ENCODE measurements at places on chromosomes 16 and 17.

GRCh38 chr16:3612510-3613466, 1.4 kb upstream of the SLX4 start:
- DNase-seq: no peak

DNA sequence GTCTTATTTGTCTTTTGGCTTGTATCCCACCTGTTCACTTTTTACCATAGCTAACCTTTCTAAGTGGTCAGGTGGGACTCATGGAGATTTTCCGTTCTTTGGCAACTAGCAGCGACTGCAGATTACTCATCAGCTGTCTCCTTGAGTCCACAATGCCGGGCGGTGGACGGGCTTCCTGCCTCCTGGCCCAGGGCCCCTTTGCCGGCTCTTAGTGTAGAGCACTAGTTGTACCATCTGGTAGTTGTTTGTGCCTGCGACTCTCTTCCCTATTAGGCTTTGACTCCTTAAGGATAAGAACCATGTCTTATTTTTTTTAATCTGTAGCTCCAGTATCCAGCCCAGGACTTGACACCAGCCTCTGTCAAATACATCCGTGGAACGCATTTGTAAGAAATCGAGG, 399.9 kb downstream of the WWOX start:
- no peak for DNase-seq

DNA sequence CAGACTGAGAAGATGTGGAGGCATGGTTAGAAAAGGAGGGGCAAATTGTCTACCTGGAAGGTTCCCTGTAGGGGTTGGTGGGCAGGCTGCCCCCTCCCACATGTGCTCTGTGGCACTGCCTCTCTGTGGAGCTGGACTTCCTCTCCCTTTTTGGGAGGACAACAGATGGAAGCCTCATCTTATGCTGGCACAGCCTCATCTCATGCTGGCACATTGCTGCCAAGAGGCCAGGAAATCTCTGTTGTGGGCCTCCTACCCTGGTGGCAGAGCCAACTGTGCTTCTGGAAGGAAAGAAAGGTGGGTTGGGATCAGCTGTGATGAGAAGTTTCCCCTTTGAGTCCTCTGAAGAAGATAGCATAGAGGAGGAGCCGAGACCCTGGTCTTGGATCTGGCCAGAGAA, 19.7 kb upstream of the BRD7 start:
- DNase-seq: no peak

- DNase-seq: no peak
Observed at GRCh38 chr17:79305768-79306423, 231.3 kb downstream of the ENGASE start.

GRCh38 chr17:27554152-27554551, 76.8 kb upstream of the LGALS9 start:
- DNase-seq: no peak

- peak; percentile 5 for DNase-seq
Observed at GRCh38 chr17:33234930-33235685, 58.0 kb downstream of the ASIC2 start.

DNA sequence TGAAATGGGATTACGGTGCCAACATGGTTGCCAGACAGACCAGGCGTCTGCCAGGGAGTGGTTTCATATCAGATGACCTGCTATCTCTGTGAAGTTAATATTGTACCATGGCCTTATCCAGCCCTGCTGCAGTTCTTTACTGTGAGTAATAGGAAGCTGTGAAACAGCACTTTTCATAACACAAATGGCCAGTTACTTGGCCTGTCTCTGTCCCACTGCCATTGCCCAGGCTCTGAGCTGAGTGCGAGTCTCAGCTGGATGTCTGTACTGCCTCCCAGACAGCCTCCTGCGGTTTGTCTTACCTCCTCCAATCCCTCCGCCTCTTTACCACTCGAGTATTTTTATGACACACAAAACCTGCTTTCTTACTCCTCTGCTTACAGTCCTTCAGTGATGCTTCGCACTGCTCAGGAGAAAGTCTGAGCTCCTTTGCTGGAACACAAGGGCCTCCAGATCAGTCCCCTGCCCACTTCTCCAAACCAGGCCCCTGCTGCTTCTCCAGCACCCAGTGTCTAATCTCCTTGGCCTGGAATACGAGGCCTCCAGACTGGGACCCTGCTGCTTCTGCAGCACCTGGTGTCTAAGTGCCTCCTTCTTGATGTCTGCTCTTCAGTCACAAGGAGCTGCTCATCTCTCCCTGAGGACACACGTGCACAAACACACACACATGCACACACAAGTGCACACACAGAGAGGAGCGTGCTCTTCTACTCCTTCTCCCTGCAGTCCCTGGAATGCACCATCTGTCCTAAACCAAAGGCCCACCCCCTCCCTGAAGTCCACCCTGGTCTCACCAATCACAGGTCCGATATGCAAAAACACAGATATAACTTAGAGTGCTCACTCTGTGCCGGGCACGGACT, 17.1 kb upstream of the RHOT1 start:
- no peak for DNase-seq

DNA sequence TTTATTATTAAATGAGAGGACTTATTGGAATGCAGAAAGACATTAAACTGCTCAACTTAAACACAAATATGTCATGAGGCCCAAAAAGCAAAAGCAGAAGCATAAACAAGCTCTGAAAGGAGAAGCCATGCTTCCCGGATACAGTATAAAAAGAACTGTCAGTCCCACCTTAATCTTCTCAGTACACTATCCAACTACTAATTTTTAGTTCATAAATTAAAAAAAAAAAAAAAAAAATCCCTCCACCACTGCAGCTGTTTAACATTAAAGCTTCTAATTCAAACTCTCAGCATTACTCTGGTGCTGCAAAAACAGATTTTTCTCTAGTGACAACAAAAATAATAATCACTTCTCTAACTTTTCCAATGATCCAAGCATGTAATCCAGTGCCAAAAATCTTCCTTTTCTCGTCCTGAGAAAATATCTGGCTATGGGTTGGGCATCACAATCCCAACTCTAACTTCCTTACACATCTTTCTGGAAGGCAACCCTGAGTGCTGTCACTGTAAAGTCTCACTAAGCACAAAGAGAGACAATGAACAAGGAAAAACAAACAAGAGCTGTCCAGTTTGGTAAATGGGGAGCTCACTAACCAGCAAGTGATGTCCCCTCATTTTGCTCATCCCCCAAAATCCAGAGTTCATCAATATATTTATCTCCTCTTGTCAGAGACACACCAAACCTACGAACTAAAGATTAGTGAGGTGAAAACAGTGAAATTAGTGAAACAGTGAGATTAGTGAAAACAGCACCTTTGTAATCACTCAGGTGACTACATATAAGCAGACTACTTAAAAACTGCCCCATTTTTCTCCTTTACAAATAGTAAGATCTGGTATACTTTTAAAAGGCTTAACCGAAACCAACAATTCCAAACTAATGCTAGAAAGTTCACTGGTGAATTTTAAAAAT, 5.5 kb downstream of the USP32 start:
- no peak for DNase-seq

GRCh38 chr17:77382356-77382911, 241.7 kb downstream of the SEC14L1 start:
- DNase-seq: no peak

- DNase-seq: no peak
Observed at GRCh38 chr16:8510160-8510559, 80.2 kb downstream of the TMEM114 start.

DNA sequence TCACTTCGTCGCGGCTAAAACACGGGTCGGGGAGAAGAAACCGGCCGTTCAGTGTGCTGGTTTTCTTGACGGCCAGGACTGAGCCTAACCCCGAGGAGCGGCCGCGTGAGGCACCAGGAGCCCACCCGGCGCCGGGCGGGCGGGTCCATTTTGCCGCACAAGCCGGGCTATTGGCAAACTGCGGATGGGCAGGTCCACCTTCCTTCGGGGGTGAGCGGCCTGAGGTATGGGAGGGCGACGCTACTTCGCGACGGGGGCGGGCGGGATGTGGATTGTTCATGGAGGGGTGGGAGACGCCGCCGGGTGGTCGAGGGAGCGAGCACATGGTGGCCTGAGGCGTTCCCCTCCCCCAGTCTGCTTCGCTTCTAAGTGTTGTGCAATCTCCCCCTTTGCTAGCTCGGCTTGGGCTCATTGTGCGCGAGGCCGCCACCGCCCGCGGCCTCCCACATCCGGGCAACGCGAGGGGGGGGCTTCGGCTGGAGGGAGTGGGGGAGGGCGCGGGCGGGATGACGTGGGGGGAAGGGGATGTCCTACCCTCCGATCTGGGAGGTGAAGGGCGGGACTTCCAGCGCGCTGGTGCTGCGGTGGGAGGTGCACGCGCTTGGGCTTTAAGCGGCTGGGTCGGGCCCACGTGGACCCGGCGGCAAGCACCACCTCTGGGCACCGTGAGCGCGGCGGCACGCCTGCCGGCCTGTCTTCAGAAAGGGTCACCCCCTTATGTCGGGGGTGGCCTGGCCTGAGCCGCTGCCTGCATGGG, 5.9 kb upstream of the CD68 start:
- DNase-seq: no peak

DNA sequence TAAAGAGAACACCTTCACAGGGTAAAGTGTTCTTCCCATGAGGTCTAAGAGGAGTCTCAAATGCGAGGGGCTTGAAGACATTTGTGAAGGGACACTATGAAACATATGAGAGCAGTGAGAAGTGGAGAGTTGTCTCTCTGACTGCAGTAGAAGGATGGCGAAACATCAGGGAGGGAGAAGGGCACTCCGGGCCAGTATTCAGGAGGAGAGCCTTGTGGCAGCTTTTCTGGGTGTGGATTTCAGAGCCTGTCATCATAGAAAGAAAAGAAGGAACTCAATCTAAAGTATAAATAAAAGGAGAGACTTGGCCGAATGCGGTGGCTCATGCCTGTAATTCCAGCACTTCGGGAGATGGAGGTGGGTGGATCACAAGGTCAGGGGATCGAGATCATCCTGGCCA, 117.2 kb downstream of the RBFOX1 start:
- DNase-seq: no peak

DNA sequence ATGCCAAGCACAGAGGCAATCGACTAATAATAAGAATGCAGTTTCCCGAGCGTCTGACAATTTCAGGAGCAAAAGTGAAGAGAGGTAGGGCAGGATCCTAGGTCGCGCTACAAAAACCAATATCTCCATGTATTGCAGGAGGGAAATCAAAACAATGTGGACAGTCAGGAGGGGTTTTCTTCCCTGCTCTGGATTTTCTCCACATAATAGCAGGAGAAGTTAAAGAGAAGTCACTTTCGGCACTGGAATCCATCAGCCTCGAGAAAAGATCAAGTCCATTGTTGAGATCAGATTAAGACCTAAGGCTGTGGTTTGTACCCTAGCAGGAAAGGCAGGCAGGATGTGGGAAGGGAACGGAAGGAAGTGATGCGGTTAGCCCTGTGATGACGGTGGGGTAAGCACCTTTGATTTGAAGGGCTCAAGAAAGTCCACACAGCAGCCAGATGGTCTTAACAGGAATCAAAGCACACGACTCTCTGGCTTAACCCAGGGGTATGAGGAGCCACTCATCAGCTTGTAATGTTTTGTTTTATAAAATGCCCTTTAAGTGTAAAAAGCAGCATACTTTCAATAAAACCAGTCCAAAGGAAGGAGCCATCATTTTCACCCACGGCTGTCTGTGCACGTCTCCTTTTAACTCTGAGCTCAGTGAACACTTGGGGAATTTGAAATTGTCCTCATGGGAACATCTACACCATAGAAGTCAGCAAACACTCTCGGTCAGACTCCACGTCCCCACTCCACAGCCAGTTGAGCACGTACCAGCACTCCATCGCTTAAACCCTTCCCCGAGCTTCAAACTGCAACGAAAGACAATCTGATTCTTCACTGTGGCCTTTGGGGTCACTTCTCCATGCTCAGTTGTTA, 15.8 kb upstream of the AKTIP start:
- no peak for DNase-seq

GRCh38 chr17:74524653-74525464, 6.4 kb downstream of the CD300LB start:
- DNase-seq: no peak

GRCh38 chr17:51486091-51486490, 225.7 kb downstream of the UTP18 start:
- DNase-seq: no peak

- DNase-seq: no peak
Observed at GRCh38 chr17:69728816-69729215, 314.3 kb downstream of the MAP2K6 start.

GRCh38 chr17:78432226-78433012, 54.0 kb downstream of the PGS1 start:
- peak; percentile 45 for DNase-seq

GRCh38 chr16:17259751-17260270, 210.9 kb downstream of the XYLT1 start:
- no peak for DNase-seq

GRCh38 chr16:84524346-84524920, 20.0 kb upstream of the MEAK7 start:
- DNase-seq: no peak

DNA sequence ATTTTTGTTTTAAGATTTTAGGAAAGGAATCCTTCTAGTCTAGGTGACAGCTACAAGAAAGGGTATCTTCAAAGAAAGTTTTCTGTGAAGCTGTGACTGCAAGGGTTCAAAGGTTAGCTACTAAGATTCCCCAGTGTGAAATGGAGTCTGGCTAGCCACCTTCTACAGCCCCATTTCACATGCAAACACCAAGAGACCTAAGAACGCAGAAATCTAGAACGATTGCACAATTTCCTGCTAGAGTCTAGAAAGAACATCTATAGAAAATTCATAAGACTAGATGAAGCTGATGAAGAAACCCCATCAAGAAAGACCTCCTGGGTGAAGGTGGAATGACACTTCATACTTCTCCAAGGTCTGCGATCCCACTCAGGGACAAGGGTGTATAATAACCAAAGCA, 77.1 kb downstream of the STX8 start:
- DNase-seq: no peak

DNA sequence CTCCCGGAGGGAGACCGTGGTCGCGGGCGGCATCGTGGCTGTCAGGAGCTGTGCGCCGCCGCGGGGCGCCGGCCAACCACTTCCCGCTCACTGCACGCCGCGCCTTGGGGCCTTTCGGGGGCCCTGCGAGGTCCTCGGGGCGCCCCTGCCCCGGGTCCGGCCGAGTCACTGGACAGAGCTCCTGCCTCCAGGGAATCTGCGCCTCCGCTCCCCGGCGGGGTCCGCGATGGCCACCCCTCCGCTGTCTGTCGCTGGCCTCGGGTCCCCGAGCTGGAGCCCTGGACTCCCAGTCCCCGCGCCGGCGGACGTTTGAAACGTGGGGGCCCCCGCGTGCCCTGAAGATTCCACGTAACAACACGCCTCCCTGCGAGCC, at the start of gene QRICH2:
TSS of gene QRICH2 (minus strand) at position 311 of the 373 bp plus-strand sequence. CDS start at position 33, 278 bp downstream.
- DNase-seq: no peak

DNA sequence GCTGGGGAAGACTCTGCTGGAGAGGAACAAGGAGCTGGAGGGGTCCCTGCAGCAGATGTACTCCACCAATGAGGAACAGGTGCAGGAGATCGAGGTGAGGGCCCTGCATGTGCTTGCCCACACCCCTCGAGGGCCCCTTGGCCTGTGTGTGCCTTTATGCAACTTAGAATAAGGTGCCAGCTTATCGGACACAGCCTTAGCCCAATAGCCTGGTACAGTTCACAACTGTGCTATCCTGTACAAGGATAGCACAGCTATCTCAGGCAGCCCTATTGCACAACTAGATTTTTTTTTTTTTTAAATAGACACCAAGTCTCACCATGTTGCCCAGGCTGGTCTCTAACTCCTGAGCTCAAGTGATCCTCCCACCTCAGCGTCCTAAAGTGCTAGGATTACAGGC, 12.1 kb downstream of the CDR2L start:
- DNase-seq: no peak

- no peak for DNase-seq
Observed at GRCh38 chr16:79380995-79381602, 219.4 kb downstream of the MAF start.

GRCh38 chr17:65190467-65191097, 53.4 kb downstream of the RGS9 start:
- no peak for DNase-seq

- no peak for DNase-seq
Observed at GRCh38 chr16:88697831-88698615, 8.2 kb downstream of the RNF166 start.

All from hypothalamus (tissue), 51 donors.